Skeletal muscle tissue (tissue), 5 donors: ENCODE measurements at places on chromosomes 12 and 14. TPM values are rescaled to one million over a fixed set of nuclear protein-coding genes. Genes with fewer than 3 reads are reported as not detected.

ANKS1B gene
- total RNA-seq: 10.4 TPM

OTUB2 gene
- total RNA-seq: 1.0 TPM

ZBTB39 gene
- 5.7 TPM for total RNA-seq

ESRRB gene
- 1.6 TPM for total RNA-seq

TMEM260 gene
- total RNA-seq: 13.0 TPM
